Spleen (tissue), 13 donors: ENCODE measurements at places on chromosomes 3 and 15. TPM values are rescaled to one million over a fixed set of nuclear protein-coding genes. Genes with fewer than 3 reads are reported as not detected.

DPPA2 gene
- total RNA-seq: not detected

SLC22A13 gene
- 0.52 TPM for total RNA-seq

ACVR2B gene
- 4.1 TPM for total RNA-seq

GOLGA8N gene
- total RNA-seq: 12.9 TPM

GPR87 gene
- total RNA-seq: not detected

GOLGA6D gene
- total RNA-seq: not detected

CEMIP gene
- total RNA-seq: 1.4 TPM

TM4SF4 gene
- not detected for total RNA-seq
